ENCODE measurements at places on chromosomes 16 and 17. TPM values are rescaled to one million over a fixed set of nuclear protein-coding genes. Genes with fewer than 3 reads are reported as not detected.

The KRT36 gene
- not detected for total RNA-seq

The ZFP90 gene
- total RNA-seq = 102 TPM

The SKAP1 gene
- 0.92 TPM for total RNA-seq

The TMEM256 gene
- total RNA-seq = 63.7 TPM

The TBL3 gene
- 13.1 TPM for total RNA-seq

The ALDH3A1 gene
- 0.46 TPM for total RNA-seq

The TBC1D3E gene
- total RNA-seq = not detected

The SPN gene
- total RNA-seq = 0.23 TPM

The SMIM36 gene
- total RNA-seq = not detected

The TCAP gene
- total RNA-seq = 1.4 TPM

The TPSAB1 gene
- not detected for total RNA-seq

The CETP gene
- total RNA-seq = 1.4 TPM

The ZG16B gene
- total RNA-seq = 0.23 TPM

The AKAP1 gene
- total RNA-seq = 29.8 TPM

The AKTIP gene
- total RNA-seq = 55.4 TPM

The TRPV3 gene
- 2.8 TPM for total RNA-seq

The TK1 gene
- 5.5 TPM for total RNA-seq

The MYL4 gene
- total RNA-seq = 3.9 TPM

The KRT20 gene
- not detected for total RNA-seq

The RASL10B gene
- total RNA-seq = 20.3 TPM

The HSD11B2 gene
- total RNA-seq = 6.5 TPM

The POLR3K gene
- total RNA-seq = 7.4 TPM

The CCL7 gene
- total RNA-seq = not detected

The ARSG gene
- total RNA-seq = 15.0 TPM

The TMEM220 gene
- 1.8 TPM for total RNA-seq

The TLCD2 gene
- total RNA-seq = 0.92 TPM

The IRX5 gene
- 3.5 TPM for total RNA-seq

The ACSM2B gene
- 1.2 TPM for total RNA-seq

The GRB7 gene
- not detected for total RNA-seq

The KIAA0753 gene
- 33.7 TPM for total RNA-seq

The HS3ST3B1 gene
- 1.8 TPM for total RNA-seq

The BAHCC1 gene
- total RNA-seq = 10.6 TPM

The PRSS27 gene
- 3.9 TPM for total RNA-seq

The PLD6 gene
- 15.2 TPM for total RNA-seq

The CFAP97D1 gene
- total RNA-seq = not detected

The NLRC3 gene
- 0.69 TPM for total RNA-seq

Data from diencephalon (tissue), 1 donor.